ENCODE measurements at places on chromosomes 12 and 14.

GRCh38 chr14:77710364-77710763, 2.5 kb downstream of the SLIRP start:
- DNase-seq, result no peak

- DNase-seq, result no peak
These were observed 208.8 kb upstream of the LRFN5 start for GRCh38 chr14:41397926-41398325.

DNA sequence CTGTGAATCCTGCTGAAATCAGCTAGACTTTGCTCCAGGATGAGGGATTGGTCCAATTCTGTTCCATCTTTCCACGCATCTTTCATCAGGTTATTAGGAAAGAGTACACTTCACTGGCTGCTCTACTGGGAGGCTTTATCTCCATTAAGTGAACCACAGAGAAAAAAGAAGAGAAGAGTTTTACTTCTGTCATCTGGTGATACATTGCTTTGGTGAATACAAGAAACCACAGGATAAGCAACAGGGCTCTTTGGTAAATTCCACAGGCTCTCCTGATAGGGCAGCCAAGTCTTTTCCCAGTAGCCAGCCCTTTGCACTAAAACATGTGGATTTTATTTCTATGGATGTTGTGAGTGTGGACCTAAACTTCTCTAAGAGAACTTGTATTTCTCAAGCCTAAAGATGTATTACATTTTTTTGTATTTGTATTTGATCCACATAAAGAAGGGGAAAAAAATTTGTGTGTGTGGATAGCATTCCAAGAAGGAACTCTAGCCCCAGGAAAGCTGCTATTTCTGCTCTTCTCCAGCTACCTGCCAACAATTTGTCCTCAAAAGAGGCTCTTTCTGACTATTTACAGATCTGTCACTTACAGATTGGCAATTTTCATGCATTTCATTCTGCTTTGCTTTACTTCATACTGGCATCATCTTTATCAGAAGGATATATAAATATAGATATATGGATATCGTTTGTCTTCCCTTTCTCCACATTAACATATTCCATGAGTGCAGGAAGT, 1117.6 kb upstream of the TMEM132C start:
- no peak for DNase-seq

DNA sequence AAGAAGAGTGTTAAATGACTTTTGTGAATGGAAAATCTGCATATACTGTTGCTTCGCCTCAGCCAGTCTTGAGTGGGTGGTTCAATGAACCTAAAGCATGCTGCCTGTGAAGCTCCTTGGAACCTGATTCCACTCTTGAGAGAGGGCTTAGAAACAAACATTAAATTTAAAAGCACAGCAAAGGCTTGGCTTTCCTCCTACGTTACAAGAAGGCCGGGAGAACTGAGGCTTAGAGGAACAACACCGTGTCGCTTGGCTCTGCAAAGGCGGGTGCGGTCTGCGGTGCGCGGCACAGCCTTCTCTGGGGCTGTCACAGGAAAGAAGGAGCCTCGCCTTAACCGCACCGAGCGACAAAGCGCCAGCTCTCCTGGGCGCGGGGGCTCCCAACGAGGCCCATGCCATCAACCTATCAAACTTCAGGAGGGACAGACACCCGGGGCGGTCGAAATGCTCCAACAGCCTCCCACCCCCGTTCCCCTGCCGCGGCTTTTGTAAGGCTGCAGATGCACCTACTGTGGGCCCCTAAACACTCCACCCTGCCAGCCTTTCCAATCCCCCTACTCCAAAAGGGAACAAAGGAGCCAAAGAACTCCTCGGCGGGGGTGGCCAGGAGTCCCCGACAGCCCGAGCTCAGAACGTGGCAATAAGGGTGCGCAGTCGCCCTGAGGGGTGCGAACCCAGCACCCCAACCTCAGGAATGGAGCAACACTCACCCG, 729 bp downstream of the OSBPL8 start:
- peak; percentile 74 for DNase-seq

GRCh38 chr14:104681689-104682074, 7.7 kb upstream of the INF2 start:
- peak; percentile 20 for DNase-seq

GRCh38 chr12:52615912-52616311, 2.4 kb downstream of the KRT73 start:
- DNase-seq, result no peak

- DNase-seq, result no peak
These were observed 172.4 kb upstream of the IGF1 start for GRCh38 chr12:102652645-102653313.

DNA sequence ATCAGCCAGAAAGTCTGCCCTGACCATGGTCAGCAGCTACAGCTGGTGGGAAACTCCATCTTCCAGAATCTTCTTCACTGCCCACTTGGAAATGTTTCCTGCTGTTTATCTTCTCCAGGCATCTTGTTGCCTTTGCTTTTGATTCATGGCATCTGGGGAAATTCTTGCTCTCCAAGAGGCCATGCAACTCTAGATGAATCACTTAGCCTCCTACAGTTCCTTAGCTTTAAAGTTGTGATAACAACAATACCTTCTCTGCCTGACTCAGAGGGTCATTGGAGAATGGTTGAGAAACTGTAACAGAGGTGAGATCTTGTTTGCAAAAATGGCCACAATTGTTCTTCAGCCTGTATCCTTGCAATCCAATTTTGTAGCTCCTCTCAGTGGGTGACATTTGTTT, 121.0 kb upstream of the VRK1 start:
- DNase-seq, result no peak

- DNase-seq, result no peak
These were observed 163.4 kb downstream of the SAMD4A start for GRCh38 chr14:54730156-54730961.

DNA sequence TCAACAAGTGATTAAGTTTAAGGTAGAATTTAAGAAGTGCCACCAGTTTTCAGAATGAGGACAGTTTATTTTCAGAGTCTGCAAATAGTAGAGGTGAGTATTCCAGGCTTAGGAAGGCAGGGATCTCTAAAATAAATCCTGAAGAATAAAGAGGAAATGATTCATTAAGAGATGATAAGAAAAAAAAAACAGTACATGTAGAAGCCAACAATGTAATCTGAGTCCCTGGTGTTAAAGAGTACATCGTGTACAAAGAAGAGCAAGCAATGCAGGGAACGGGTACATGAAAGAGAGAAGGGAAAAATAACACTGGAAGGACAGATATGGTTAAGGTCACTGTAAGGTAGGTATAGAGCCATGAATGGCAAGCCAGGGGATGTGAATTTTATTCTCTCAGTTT, 95.2 kb upstream of the FOXG1 start:
- DNase-seq, result no peak

- no peak for DNase-seq
These were observed 105.1 kb downstream of the ZFP36L1 start for GRCh38 chr14:68687746-68688145.

DNA sequence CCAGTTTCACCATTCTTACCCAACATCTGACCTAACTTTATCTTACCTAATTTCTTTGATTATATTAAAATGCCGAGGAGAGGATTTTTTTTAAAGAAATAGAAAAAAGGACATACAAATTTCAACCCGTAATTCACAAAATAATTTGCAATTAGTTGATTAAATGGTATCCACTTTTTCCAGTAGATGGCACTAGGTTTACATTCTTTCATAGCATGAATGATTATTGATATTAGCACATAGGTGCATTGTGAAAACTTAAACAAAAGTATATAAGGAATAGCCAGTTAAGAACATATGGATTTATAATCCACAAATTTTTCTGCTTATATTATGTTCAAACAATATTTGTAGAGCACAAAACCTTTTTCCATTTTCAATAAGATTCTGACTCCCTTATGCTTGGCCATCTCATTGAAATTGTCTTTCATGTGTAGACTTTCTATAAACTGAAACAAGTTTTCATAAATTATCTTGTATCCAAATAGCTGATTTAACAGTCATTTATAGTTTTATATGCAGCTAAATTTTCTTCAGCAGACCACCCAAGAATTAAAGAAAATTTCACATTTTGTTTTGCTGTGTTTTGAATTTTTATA, 35.3 kb downstream of the MSRB3 start:
- DNase-seq, result no peak

DNA sequence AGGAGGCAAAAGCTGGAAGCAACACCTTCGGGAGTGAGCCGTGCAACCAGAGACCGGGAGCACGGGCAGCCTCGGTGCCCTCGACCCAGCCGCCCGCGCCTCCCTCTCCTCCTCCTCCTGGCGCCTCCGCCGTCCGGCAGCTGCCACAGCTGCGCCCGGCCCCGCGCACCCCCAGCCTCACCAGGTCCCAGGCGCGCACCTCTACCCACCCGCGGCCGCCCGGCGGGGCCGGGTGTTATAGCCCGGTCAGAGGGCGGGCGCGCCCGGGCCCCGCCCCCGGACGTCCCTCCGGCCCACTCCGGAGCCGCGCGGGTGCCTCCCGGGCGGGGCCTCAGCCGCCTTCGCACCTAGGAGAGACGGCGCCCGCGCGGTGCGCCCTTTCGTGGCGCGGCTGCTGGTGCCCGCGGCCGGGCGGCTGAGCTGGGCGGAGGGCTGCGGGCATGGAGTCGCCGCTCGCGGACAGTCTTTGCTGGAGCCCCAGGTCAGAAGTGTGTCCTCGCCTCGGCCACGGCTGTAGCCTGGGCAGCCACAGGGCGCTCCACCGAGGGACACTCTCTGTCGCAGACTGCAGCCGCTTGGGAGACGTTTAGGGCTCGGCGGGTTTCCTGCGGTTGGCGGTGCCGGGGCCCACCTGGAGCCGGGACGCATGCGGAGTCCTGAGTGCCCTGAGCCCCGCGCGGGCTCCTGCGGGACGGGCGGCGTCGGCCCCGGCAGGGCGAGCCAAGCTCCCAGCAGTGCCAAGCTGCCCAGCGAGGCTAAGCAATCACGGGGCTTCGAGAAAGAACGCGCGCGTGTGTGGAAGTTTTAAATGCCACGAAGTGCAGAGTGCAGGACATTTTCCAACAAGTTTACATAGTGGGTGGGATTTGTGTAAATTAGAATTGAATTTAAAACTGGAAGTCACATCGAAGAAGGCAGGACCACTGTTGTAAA, at the start of gene CPM:
Gene CPM, minus strand, starts transcription at position 211 of the 933 bp plus-strand sequence. CDS start 334 bp downstream, outside the sequence.
- peak; percentile 15 for DNase-seq

GRCh38 chr12:55720071-55720564, at the start of gene RDH5:
Gene RDH5, plus strand, starts transcription at chr12:55720393. Its CDS starts 792 bp downstream, at chr12:55721185.
- no peak for DNase-seq

GRCh38 chr14:101562659-101563351, 1.5 kb downstream of the DIO3 start:
- DNase-seq, result no peak

DNA sequence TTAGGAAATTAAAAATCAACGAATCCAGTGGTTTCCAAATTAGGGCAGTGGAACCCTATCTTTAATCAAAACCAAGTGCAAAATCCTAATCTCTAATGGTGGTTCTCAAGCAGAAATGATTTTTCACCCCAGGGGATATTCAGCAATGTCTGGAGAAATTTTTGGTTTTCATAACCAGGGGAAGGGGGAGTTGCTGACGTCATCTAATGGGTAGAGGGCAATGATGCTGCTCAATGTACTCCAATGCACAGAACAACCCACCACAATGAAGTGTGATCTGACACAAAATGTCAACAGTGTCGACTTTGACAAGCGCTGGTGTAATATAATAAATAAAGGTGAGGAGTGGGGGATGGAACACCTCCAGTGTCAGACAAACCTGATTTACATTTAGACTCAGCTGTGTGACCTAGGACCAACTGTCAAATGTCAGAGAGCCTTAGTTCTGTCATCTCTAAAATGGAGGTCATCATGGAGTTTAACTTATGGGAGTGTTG, 81.5 kb downstream of the CMKLR1 start:
- no peak for DNase-seq

GRCh38 chr14:68283378-68284123, 464.0 kb downstream of the RAD51B start:
- DNase-seq, result no peak

DNA sequence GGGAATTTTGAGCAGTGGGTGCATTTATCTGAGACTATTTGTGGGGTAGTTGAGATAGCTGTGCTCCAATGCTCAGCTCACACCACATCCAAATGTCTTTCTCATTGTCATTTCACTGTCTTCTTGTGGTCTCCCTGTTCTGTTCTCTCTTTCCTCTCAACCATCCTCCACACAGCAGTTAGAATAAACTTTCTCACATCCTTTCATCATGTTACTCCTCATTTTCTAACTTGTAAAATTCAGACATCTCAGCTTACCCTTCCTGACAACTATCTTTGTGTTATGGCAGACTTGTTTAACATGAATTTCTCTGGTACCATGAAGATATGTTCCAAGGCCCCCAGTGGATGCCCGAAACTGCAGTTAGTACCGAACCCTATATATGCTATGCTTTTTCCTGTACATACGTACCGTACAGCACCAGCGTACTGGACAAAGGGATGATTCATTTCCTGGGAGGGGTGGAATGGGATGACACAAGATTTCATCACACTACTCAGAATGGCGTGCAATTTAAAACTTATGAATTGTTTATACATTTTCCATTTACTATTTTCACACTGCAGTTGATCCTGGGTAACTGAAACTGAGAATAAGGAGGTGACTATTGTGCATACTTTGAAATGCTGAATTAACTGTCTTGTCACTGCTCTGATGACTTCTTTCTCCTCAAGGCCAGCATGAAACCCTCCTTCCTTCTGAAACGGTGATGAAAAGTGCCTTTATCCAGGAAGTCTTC, 177.1 kb upstream of the SLC38A2 start:
- DNase-seq, result no peak

GRCh38 chr14:64654901-64655300, 49.3 kb upstream of the PLEKHG3 start:
- DNase-seq, result no peak

DNA sequence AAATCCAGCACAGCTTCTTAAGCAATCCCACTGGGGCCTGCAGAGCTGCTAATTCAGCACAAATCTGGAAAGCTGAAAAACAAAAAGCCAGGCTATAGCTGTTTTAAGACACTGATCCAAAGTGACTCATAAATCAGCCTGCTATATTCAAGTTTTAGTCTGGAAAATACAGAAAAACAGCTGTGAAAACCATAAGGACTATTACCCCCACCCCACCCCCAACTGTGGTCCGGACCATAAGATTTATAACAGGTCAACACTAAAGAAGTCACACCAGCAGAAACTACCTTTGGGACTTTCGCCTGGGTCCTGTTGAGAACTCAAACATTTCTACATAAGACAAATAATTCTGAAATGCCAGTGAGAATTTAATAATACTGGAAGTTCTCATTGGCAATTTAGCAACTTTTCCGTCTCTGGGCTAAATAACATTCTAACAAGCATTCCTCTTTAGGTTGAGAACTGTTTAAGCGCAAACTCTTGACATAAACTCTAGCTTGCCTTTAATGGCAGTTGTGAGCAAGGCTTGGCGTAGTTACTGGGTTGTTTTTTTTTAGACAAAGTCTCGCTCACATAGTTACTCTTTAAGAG, 3.3 kb downstream of the LRIG3 start:
- no peak for DNase-seq

DNA sequence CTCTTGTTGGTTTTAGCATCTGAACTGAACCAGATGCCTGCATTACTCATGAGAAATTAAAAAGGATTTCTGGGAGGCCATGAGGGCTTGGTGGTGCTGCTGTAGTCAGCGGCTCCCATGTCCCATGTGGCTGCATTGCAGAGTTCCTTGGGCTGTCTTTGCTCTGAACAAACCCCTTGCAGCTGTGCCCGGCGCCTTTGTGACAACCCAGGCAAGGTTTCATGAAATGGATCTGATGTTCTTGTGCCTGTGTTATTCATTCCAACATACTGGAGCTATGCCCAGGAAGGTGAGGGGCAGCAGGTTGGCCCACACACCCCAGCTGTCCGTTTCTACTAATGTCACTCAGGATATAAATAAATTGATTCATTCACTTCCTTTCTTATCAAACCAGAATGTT, 40.8 kb downstream of the TGFB3 start:
- no peak for DNase-seq
